AG08396 (cell line): ENCODE measurements at places on chromosomes 2 and 18.

- DNase-seq, result no peak
These were observed 32.0 kb upstream of the ARL5A start for GRCh38 chr2:151860210-151860609.

DNA sequence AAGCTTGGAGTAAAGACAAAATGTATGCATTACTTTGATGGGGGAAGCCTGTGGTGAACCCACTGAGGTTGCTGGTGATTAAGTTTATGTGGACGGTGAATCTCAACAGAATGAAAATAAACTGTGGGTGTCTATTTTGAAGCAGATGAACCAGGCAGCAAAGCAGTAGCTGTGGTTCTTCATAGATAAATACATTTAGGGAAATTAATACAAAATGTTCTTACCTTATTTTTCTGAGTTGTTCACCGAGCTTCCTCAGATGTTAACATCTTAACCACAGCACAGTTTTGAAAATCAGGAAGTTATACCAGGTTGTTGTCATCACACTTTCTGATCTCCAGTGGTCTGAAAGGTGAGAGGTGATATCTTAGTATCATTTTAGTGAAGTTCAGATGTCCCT lies 53.9 kb downstream of the NCK2 start:
- DNase-seq, result no peak

DNA sequence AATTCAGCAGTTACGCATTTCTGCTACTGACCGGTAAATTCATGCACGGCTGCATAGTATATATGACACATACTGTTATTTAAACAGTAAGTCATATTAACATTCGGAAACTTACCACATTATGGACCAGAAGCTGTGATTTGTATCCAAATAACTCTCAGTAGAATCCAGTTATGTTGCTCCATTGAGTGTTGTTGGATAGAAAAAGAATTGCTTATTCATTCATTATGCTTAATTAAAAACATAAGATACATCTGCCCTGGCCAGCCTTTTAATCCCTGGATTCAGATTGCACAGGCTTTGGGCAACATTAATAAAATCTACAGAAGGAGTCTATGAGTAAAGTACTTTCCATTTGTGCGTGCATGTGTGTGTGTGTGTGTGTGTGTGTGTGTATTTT lies 111.3 kb downstream of the CPS1 start:
- no peak for DNase-seq

- no peak for DNase-seq
These were observed 327.6 kb downstream of the RDH14 start for GRCh38 chr2:18232731-18233438.

- DNase-seq, result no peak
These were observed 28.8 kb downstream of the CNGA3 start for GRCh38 chr2:98374958-98375570.

DNA sequence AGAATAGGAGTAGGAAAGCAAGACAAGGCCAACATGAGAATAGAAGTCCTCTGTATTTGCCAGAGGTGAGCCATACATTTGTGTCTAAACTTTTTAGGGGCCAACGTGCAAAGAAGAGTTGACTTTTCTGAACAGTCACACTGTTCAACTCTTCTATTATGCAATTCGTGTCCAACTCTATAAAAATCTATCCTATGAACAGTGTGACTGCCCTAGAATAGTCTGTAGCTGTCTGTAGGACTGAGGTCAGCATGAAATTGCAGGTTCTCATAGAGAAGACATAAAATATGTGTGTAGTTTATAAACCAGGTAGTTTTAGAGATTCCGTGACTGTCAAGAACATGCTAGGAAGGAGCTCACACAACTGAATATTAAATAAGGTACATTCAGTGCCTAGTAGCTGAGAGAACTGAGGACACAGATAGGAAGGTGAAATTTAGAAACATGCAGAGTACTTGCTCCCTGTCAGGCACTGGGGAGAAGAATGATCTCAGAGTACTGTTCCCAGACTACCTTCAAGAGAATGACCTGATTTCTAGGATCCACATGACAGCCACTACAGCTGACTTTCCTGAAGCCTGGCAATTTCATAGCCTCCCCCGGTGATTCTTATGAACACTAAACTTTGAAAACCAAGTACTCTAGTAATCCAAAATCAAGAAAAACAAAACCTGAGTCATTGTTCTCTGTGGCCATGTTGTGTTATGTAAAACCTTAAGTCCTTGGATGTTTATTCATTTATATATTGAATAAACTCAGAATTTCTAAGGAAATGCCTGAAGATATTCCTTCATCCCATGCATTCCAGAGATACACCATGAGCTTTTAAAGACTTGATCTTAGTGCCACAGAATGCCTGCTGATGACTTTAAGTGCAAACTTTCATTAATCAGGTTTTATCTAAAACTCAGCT lies 201.5 kb upstream of the BOD1L2 start:
- DNase-seq, result no peak

GRCh38 chr2:95165030-95165370 lies 609 bp upstream of the ZNF2 start:
- DNase-seq, result no peak

DNA sequence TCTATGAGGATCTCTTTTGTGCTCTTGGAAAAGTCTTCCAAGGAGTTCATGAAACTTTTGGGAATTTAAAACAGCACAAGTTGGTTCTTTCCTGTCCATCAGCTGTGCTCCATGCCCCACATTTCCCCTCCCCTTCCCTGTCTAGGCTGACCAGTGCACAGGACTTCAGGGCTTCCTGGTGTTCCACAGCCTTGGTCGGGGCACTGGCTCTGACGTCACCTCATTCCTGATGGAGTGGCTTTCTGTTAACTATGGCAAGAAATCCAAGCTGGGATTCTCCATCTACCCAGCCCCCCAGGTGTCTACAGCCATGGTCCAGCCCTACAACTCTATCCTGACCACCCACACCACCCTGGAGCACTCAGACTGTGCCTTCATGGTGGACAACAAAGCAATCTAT lies 8.1 kb upstream of the DNAJB2 start:
- DNase-seq, result no peak

DNA sequence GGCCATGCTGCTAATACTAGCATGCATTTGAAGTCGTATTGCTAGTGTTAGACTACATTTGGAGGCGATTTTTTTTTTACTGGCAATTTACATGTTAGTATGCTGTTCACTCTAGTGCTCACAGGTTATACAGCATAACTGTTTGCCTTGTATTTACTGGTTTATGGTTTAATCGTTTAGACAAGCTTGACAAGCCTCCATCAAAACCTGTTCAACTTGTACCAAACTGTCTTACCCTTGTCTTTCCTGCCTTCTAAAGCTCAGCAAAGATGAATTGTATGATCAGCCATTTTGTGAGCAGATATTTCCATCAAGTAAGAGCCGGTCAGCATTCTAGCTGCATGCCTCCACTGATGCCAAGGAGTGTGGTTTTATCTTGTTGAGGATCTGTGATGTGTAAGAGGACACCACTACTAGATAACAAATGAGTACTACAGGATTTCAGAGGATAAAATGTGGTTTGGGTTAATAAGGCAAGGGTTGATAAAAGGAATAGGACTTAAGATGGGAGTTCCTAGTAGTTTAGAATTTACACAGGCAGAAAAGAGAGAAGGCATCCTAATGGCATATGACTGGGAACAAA lies 68.4 kb upstream of the ITM2C start:
- DNase-seq, result no peak
